ENCODE measurements at places on chromosomes 11 and 22.

DNA sequence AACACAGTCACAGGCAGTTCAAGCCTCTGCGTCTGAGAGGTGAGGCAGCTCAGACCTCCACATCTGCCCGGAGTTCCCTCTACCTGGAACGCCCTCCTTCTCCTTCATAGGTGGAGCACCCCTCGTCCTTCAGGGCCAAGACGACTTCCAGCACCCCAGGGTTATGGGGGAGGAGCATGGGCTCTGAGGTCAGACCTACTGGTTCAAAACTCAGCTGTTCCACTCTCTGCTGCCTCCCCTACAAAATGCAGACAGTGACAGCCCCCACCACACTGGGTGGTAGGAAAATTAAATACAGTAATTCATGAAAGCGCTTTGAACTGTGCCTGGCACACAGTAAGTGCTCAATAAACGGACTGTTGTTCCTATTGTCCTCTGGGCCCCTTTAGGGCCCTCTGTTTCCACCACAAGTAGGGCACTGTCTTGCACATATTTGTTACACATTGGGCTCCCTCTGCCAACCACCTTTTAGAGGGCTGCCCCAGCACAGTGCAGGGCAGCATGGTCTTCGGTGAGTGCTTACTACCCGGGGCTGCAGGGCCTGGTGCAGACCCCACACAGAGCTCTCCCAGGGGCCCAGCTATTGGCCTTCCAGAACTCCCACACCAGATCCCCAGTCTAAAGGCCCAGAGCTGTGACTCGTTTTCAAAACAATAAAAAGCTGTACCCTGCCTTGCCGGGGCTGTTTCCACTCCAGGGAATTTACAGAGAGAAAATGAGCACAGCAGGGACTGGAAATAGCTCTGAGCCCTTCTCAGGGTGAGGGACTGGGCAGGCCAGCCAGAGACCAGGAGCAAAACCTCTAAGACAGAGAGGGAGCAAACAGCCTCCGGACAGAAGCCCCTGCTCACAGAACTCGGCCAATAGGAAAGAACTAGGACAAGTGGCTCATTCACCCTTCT is 2.5 kb downstream of the TMEM184B start:
- no peak for DNase-seq

GRCh38 chr11:107757661-107758060 is 45.8 kb upstream of the SLN start:
- no peak for DNase-seq

DNA sequence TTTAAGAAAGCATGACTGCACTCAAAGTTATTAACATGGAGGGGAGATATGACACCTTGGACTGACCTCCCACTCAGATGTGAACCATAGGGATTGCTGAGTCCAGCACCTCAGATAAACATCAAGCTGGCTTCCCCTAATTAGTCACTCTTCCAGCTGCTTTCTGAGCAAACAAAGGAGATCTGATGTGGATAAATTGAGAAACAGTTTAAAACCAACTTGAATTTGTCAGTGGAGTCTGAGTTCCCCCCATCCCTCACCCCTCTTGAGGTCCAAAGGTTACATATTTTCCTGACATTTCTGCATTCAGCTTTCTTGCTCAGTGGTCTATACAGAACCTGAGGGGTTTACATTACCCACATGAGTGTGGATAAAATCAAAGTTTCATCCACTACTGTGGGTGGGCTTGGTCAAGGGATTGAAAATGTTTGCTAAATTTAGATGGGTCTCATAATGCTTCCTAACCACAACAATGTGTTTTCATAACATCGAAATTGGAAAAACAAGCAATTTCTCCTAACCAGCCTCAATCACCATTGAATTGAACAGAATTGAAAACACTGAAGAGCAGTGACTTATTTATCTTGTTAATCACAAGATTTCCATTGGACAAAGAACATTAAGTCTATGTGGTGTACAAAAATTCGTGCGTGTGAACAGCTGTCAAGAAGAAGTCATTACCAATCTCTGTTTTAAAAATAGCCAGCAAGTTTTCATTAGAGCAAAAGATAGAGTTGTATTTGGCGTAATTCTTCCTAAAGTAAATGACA is 292.3 kb downstream of the METTL15 start:
- no peak for DNase-seq

GRCh38 chr11:2574043-2574552 is 125.7 kb downstream of the KCNQ1OT1 start:
- DNase-seq: no peak

DNA sequence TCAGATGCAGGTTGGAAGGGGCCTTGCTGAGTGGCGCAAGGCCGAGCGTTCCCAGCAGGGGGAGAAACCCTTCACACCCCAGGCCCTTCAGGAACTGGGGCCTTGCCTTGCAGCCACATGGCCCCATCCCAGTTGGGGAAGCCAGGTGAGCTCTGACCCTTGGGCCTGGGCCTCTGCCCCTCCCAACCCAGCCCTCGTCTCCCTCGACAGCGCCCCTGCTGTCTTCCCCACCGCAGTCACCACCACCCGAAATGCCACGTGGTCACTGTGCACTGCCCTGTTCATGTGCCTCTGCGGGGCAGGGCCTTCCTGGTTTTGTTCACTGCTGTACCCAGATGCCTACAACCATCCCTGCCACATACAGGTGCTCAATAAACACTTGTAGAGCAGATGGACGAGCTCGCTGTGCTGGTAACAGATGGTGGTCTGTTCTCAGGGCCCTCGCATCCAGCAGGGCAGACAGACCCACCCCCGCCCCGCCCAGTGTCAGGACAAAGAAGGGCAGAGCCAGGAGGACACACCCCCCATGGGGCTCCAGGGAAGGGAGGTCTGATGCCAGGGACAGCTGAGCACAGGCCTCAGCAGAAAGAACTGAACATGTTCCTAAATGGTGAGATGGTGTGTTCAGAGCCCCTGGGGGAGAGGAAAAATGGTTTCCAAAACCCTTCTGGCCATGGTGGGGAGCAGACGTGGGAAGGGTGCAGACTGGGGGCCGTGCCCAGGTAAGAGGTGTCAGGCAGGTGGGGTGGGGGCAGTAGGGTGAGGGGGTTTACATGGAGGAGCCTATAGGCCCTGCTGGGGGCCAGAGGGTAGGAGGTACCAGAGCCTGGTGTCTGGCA is 3.7 kb downstream of the POLR2L start:
- DNase-seq: no peak

DNA sequence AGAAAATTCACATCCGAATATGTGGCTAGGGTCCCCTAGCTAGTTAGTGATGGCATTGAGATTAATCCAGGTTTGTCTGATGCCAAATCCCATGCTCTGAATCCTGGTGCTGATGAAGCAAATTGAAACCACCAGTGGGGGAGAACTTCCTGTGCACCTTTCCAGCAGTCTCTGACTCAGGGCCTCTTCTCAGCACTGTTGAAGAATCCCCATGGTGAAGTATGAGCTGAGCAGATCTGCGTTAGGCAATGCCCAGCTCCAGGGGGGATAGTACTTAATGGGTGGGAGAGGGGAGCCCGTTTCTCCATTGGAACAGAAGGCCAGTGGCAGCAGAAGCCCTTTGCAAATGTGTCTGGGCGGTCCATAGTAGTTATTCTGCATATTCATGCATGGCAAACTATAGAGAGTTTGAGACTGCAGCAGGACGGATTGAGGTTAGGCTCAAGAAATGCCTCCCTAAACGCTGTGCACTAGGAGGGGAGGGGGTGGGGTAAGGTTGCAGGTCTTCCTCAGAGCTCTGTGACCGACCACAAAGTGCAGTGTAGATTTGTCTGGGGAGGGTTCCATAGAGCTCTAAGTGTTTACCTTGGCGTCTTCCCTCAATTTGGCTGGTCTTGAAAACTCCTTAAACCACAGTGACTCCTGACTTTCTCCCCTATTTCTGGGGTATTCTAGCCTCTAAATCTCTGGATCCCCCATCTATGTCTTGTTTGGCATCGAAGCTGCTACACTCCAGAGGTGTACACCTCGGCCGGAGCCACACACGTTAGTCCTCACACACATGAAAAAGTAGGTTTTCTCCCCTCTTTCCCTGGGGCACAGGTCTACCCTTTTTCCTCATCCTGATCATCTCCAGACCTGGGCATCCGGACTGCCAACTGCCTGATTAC is 4.8 kb downstream of the POU2F3 start:
- no peak for DNase-seq

GRCh38 chr11:35619855-35620640 is 1.8 kb downstream of the FJX1 start:
- DNase-seq: peak; percentile 46

Data from left kidney (tissue), 8 donors.